ENCODE measurements at places on chromosomes 12 and 14.

DNA sequence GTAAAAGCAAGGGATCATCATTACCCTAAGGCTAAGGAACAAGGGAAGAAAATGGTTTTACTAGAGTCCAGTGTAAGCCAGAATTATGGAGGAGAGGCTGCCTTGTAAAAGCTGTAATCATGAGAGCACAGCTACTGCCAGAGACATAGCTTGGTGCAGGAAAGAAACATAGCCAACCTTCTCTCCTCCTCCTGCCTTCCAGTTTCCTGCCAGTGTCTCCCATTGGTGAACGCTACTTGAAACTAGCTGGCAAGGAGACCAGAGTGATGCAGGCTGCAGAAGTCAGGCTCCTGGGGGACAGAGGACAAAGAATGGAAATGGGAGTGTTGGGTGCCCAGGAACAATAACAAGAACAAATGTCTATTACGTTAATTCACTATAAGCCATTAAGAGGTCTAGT, 158.5 kb downstream of the NELL2 start:
- DNase-seq, result no peak

- DNase-seq, result no peak
These were observed 336.0 kb upstream of the SOX5 start for GRCh38 chr12:24285448-24285847.

GRCh38 chr12:2256915-2257314, 204.1 kb downstream of the CACNA1C start:
- no peak for DNase-seq

GRCh38 chr12:63843254-63843720, 1.2 kb upstream of the SRGAP1 start:
- DNase-seq, result no peak

DNA sequence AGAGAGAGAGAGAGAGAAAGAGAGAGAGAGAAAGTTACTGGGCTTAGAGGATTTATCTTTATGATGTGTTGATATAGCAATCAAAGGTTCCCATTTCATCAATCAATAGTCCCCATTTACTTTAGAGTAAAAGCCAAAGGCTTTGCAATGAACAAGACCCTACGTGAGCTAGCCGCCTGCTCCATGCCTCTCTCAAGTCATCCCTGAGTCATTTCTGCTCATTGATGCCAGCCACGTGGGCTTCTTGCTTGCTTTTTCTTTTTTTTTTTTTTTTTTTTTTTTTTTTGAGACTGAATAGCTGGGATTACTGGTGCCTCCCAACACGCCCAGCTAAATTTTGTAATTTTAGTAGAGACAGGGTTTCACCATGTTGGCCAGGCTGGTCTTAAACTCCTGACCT, 70.9 kb downstream of the GPR135 start:
- no peak for DNase-seq

DNA sequence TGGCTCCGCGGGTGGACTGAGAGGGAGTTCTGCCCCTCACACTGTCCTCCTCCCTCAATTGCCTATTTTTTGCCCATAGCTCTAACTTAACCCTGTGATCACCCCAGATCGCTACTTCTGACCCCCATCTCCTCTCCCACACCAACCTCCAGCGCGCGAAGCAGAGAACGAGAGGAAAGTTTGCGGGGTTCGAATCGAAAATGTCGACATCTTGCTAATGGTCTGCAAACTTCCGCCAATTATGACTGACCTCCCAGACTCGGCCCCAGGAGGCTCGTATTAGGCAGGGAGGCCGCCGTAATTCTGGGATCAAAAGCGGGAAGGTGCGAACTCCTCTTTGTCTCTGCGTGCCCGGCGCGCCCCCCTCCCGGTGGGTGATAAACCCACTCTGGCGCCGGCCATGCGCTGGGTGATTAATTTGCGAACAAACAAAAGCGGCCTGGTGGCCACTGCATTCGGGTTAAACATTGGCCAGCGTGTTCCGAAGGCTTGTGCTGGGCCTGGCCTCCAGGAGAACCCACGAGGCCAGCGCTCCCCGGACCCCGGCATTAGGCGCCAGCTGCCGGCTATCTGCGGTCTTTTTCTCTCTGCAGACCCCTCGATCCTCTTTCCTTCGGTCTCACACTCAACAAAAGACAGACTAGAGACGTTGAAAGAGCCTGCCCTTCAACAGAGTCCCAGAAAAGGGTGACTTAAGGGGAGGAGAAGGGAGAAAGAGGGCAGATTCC, 3.0 kb upstream of the TBX3 start:
- DNase-seq, result peak; percentile 59

- no peak for DNase-seq
These were observed 11.9 kb downstream of the BDKRB1 start for GRCh38 chr14:96267916-96268315.

All from adipocyte (in vitro differentiated cells).